ENCODE measurements at places on chromosomes 1 and 21. TPM values are rescaled to one million over a fixed set of nuclear protein-coding genes. Genes with fewer than 3 reads are reported as not detected.

DNA sequence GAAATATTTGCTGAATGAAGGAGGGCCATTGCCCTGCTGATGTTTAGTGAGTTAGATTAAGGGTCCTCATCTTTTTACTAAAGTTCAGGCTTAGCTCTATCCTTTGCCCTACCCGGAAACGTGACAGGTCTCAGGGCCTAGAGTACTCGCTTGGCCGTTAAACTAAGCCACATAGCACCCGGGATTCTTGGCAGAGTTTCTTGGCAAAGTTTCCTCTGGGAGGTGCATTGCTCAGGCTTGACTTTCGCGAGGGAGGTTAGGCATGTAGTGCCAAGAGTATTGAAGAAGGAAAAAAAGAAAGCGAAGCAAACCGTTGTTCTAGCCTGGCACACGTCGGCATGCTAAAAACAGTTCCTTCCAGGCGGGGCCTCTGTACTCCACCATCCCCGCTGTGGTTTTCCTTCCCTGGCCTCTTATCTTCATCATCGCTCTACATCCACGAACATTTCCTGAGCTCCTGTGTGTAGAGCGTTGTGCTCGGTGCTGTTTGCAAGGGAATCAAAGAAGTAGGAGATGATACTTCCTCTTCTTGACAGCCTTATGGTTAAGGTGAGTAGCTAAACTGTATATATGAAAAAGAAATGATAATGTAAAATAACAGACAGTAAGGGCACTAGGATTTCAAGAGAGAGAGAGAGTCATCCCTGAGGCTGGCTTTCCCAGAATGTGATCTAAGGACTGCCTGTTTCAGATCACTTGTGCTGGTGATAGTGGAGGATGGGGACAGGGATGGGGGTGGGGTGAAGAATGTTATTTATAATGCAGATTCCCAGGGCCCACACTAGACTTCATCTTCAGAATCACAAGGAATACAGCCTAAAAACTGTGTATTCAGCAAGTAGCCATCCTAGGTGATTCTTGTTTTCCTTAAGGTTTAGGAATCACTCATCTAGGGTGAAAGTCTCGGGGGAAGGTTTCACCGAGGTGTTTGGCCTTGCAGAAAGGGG, 18.8 kb downstream of the RNF220 start:
- peak; percentile 86 for DNase-seq

The KLHDC9 gene
- total RNA-seq: 1.0 TPM

The CFAP74 gene
- total RNA-seq: not detected

DNA sequence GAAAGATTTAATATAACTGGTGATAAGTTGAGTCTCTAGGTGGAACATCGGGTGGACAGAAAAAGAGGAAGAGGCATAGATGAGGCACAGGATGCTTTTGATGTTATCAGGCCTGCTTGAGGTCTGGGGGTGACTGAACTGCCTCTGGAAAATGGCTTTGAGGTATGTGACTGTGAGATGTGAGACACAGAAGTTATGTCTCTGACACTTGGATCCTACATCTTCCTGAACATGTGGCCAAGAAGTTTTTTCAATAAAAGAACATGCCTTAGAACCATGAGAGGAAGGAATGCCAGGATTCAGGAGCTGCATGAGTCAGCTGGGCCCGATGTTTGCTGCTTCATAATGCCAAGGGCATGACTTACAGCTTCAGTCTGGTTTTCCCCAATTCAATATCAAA, 11.5 kb upstream of the AIM2 start:
- peak; percentile 82 for DNase-seq

- no peak for DNase-seq
Measured at GRCh38 chr1:107525961-107526360, 385.1 kb downstream of the NTNG1 start.

- DNase-seq: no peak
Measured at GRCh38 chr1:158400871-158401270, 1.6 kb upstream of the OR10T2 start.

- DNase-seq: no peak
Measured at GRCh38 chr1:114189398-114189797, 35.7 kb upstream of the SYT6 start.

DNA sequence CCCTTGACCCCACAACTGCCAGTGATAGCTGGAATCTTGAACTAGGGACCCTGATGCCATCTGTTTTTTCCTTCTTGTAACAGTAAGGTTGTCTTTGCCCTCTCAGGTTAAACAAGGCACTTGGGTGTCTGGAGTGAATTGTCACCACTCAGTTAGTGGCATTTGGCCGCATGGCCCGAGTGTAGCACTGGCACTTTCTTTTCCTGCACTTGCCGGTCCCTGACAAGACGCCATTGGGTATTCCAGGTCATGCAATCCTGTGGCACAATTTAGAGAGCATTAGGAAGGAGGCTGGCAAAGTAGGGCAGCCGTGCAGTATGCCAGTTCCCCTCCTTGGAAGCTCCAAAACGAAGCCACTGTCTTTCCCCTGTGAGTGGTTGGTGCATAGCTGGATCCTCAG, 70.8 kb downstream of the MRPS6 start:
- no peak for DNase-seq

The TRIM67 gene
- not detected for total RNA-seq

GRCh38 chr1:243526180-243526579, 270.3 kb downstream of the SDCCAG8 start:
- DNase-seq: no peak

The SPRR5 gene
- total RNA-seq: not detected

- no peak for DNase-seq
Measured at GRCh38 chr1:175118375-175119367, 51.0 kb downstream of the TNN start.

DNA sequence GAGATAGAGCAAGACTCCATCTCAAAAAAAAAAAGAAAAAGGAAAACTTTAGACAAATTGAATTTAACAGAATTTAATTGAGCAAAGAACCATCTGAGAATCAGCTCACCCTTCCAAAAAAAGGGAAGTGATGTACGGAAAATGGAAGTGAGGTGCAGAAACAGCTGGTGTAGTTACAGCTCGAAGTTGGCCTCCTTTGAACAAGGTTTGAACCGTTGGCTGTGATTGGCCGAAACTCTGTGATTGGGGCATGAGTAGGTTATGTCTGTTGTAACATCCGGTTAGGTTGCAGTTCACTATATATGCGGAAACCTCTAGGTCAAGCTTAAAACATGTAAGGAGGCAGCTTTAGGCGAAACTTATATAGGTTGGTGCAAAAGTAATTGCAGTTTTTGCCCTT, 97.9 kb upstream of the KIF26B start:
- no peak for DNase-seq

GRCh38 chr1:244212797-244213475, 161.9 kb downstream of the ZBTB18 start:
- no peak for DNase-seq

GRCh38 chr1:3033790-3034090, 12.5 kb downstream of the ACTRT2 start:
- DNase-seq: no peak

The CHI3L2 gene
- 1.0 TPM for total RNA-seq

The TRAF5 gene
- 6.5 TPM for total RNA-seq

- no peak for DNase-seq
Measured at GRCh38 chr1:216779686-216780085, 56.5 kb upstream of the ESRRG start.

- DNase-seq: peak; percentile 56
Measured at GRCh38 chr1:37509181-37509580, 5.4 kb downstream of the MEAF6 start.

The COL9A2 gene
- total RNA-seq: 0.43 TPM

The LHX8 gene
- not detected for total RNA-seq

DNA sequence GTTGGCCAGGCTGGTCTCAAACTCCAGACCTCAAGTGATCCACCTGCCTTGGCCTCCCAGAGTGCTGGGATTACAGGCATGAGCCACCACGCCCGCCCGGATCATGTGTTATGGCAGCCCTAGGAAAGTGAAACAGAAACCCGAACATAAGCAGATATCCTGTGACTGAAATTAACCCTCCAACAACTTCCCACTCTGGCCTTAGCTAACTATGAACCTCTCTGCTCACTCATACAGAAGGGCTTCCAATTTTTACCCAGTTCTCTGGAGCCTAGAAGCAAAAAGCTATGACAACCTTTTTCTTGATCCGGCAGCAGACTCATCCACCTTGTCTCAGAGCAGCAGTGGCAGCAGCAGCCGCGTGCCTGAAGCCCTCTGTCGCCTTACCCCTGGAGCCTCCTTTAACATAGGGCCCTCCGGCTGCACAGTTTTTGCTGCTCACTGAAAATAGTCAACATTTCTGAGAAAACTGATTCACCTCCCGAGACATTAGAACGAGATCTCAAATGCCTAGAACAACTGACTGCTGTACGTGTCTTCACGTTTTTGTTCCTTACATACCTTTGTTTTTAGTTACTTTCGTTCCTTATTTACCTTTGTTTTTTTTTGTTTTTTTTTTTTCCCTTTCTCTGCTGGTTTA, 9.3 kb downstream of the CBR1 start:
- peak; percentile 21 for DNase-seq

The ALPL gene
- not detected for total RNA-seq

The VWA5B1 gene
- total RNA-seq: not detected
